ENCODE measurements at places on chromosomes 5 and 9.
A peak's percentile ranks its signal among the peaks of the same experiment; 100 is the strongest.

- DNase-seq, result no peak
These were observed 56.2 kb downstream of the CAMK4 start for GRCh38 chr5:111280282-111280951.

GRCh38 chr5:180001742-180002141 lies 69.8 kb downstream of the RNF130 start:
- DNase-seq, result no peak

DNA sequence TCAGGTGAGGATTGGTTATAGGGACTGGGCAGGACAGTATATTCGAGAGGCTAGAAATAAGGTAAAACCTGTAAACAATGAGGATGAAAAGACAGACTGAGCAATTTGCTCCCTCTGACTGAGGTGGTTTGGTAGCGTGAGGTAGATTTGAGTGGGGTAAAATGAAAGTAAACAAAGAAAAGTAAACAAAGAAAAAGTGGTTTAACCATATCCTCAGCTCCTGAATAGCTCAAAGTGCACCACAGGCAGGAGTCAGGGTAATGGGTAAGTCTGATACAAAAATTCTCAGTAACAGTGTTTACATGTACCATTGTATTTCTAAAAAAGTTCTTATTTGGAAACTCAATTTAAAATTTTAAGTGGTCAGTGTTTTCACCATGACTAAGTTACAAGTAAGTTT lies 203.1 kb upstream of the ARRDC3 start:
- DNase-seq, result no peak

GRCh38 chr5:140251527-140251973 lies 51.4 kb downstream of the PFDN1 start:
- DNase-seq, result peak; percentile 97

DNA sequence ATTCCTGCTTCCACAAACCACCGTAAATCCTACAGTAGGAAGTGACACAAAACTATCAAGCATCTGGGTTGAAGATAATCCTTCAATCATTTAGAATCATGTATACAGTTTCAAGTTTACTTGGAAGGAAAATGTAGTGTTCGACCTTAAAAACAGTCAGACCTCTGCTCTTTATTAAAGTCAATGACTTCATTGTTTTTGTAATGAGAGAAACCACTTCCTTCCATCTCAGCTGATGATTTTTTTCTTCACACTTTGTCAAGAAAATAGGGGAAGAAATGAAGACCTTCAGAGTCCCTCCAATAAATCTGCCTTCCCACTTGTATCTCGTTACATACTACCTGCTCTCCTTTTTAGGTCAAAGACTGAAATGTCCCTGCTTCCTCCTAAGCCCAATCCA lies 30.1 kb downstream of the TUSC1 start:
- no peak for DNase-seq

DNA sequence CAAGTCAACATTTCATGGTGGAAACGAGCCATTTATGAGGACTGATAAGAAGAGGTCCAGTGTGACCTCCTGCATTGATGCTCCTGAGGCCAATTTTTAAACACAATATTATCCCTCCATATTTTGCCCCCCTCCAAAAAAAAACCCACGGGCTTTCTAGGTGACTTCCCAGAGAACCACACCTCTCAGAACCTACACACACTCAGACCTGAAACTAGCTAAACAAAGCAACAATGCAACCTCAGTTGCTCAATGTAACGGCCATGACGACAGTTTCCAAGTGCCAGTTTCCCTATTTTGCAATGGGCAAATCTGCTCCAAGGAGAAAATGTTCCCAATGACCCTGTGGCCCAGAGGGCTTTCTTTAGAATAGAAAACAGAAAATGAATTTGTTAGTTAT lies 3.5 kb downstream of the NRG2 start:
- no peak for DNase-seq

- no peak for DNase-seq
These were observed 22.7 kb downstream of the DPYSL3 start for GRCh38 chr5:147487031-147487750.

DNA sequence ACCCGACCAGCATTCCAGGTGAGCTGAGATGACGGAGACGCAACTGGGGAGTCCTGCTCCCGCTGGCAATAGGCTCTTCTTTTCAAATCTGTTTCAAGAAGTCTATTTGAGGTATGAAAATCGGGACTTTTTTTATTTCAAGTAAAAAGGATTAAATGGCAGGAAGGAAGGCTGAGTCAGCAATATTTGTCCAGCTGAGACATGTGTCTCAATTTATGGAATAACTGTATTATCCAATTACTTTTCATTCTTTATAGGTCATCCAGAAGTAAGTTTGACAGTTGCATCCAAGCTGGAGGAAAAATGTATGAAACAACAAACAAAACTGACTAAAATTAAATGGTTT lies 221.1 kb downstream of the NR2F1-AS1 start:
- no peak for DNase-seq

DNA sequence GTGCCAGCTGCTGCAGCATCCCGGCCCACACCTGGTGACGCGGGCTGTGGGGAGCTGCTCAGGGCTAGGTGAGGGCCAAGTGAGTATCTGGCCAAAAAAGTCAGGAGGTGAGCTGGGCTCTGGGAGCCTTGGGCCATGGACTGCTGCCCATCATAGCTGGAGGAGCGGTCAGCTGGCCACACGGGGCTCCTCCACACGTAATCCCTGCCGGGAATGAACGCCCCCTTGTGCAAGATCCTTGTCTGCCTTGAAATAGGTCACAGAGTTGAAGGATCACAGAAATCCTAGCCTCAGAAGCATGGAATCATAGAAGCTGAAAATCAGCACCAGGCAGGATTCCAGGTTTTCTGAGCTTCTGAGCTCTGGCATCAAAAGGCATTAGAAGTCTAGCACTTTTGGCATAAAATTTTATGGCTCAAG lies 16.8 kb upstream of the COL27A1 start:
- DNase-seq, result no peak

GRCh38 chr5:154203798-154204578 lies 13.5 kb downstream of the GALNT10 start:
- DNase-seq, result no peak

- no peak for DNase-seq
These were observed 164.3 kb upstream of the BRINP1 start for GRCh38 chr9:119533504-119533903.

DNA sequence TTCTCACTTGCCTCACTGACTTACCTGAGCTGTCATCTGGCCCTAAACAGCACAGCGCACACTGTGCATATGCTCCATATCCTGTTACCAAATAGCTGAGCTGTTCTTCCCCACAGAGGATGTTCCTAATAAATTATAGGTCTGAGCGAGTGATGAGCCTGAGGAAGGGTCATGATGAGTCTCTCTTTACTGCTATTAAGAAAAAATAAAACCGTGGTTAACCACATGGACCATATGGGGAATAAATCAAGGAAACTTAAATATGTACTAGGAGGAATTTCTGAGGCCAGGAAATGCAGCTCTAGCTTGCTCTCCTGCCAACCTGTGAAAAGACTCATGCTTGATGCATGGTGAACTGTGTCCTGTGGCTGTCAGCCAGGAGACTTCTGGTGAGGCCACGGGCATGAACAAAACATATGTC lies 424.8 kb upstream of the DMAC1 start:
- no peak for DNase-seq

GRCh38 chr5:154197801-154198491 lies 7.4 kb downstream of the GALNT10 start:
- DNase-seq, result peak; percentile 19

DNA sequence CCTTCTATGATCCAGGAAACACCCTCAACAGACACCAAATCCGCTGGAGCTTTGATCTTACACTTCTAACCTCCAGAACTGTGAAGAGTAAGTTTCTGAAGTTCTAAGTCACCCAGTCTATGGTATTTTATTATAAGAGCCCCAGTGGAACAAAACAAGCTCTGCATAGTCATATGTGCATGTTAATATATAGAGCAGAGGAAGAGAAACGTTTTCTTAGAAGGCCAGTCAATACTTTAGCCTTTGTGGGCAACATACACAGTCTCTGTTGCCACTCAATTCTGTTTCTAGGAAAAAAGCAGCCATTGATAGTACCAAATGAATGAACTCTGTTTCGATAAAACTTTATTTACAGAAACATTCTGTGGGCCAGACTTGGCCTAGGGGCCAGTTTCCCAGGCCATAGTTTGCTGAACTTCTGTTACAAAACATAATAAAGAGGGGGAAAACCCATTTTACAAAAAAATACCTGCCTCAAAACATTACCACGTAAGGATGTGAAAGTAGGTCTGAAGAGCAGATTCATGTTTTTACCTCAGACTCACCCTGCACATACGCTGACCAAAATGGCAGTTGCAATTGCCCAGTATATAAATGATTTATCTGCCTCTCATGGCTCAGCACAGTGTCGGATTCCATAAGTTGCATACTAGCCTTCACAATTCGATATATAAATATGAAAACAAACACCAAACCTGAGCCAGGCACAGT lies 350.5 kb downstream of the SLIT3 start:
- no peak for DNase-seq

DNA sequence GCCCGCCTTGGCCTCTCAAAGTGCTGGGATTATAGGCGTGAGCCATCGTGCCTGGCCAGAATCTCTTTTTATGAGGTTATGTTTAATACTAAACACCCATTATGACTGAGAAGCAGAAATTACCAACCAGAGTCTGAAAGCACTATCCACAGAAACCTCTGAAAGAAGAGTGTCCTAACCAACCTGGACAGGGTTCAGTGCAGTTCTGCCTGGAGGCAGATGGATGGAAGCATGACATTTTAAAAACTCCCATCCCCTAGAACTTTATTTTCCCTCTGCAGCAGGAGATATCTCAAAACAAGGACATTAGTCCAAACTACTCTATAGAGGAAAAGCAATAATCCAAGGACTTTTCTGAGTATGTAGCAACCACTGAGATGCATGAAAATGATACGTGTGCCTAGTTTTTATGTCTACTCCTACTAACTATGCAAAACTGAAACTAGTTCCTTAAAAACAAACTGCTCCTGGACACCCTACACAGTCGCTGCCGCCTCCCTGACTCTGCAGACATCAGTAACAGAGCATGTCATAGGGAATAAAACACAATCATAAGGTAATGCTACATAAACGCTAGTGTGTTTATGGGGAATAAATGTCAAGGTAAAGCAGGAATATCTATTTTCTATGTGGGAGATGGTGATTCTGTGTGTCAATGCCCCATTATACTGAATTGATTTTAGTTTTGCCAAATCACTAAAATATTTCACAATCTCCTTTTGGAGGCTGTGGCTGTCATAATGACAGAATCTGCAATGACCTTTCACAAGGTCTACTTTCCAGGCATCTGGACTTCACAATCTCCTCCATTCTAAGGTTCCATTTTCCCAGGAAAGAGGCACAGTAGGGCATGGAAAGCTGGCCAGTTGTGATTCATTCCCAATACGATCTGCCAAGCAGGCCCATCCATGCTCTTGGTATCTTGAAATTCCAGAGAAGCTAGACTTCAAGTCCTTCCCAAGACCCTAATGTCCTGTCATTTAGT lies 122.8 kb downstream of the SIL1 start:
- DNase-seq, result no peak

- DNase-seq, result no peak
These were observed 1809.2 kb upstream of the ACO1 start for GRCh38 chr9:30575218-30575617.

- no peak for DNase-seq
These were observed 369 bp downstream of the OCLN start for GRCh38 chr5:69492923-69493395.

DNA sequence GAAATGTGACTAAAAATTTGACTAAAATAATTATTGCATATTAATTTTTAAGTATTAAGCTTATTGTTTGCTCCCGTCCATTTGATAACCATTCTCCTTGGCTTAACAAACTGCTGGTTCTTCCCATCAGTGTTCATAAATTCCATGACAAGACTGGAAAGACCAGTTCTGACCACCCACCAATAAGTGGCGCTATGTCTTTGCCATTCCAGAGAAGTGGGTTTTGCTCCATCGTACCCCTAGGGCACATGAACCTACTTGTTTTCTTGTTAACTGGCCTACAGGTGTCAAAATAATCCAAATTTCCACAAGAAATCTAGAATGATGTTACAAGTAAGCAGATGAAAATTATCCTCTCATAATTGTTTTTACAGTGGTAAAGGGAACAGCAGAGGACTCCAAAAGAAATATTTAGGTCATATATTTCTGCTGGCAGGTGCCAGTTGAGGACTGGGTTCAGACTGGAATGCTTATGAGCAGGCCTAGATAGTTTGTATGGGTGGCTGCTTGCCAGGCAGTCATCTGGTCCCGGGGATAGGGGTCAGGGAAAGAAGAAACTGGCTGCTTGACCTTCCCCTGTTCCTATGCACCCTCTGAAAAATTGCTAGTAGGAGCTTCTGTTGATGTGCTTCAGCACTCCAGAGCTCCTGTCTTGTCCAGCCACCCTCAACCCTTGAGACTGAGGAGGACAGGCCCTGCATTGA lies 283.1 kb upstream of the ADAMTSL1 start:
- DNase-seq, result no peak

- DNase-seq, result no peak
These were observed 1077.7 kb upstream of the SEMA6A start for GRCh38 chr5:117652036-117652957.

GRCh38 chr5:126198531-126198930 lies 224.7 kb upstream of the GRAMD2B start:
- no peak for DNase-seq

- no peak for DNase-seq
These were observed 232.1 kb downstream of the MAN2A1 start for GRCh38 chr5:109921735-109922380.

DNA sequence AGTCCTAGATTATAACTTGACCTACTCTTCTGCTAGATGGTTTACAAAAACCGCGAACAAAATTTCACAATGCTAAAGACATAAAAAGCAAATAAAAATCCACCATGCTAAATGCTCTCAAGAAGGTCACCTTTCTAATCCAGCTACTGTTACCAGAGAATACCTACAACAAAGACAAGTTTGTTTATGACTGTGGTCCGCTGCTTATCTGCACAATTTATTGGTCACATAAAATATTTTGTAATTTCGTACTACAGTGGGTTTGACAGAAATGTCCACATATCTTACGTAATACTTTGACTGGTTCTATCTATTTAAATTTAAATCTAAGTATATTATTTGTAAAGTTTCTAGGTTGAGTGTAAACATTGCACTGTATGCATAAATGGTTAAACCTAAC lies 257.6 kb upstream of the ZNF608 start:
- DNase-seq, result no peak

- DNase-seq, result no peak
These were observed 1180.4 kb downstream of the CDH9 start for GRCh38 chr5:25858019-25858418.

DNA sequence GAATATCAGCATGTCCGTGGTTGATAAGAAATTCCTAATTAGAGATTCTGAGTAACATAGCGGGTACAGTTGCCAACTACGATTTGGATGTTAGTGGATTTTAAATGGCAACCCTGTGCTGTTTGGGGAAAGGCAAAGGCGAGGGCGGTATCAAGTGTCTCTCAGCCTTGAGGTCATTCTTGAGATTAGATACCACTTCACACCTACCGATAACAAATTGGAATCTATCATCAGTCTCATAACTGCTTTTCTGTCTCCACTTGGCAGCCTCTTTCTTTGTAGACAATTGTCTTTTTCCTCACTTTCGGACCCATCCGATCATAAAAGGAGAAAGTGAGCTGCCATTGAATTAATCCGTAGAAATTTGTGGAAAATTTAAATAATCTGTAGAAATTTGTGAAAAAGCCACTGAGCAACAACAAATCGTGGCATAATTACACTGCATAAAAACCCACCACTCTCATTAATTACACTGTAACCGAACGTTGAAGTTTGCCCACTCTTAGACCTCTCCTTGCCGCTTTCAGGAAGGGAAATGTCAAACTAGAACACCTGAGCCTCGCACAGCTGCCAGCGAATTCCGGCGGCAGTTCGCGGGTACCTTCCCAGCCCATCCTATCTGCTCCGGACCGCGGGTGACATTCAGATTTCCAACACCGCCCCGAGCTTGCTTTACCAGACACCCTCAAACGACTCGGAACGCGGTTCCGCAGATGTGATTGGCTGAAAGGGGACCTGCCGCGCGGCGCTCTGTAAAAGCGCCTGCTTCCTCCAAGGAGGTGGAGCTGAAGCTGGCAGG lies 849 bp upstream of the RGMB start:
- DNase-seq, result no peak
